ENCODE measurements at places on chromosomes 11 and 22.

DNA sequence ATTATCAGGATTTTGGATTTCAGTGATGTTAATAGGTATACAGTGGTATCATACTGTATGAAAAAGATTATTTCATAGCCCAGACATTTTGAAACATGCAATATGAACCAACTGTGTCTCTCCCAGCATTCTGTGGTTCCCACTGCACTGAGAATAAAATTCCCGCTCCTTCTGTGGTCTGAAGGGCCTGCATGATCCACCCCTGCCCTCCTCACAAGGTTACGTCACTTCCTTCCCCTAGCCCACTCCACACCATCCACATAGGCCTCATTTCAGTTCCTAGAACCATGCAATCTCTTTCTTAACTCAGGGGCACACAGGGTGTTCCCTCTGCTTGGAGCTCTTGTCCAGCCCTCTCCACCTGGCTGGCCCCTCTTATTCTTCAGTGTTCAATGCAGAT, 103.1 kb downstream of the TSPAN18 start:
- DNase-seq: no peak

GRCh38 chr11:45659031-45659817, 6.2 kb downstream of the CHST1 start:
- DNase-seq: no peak

- DNase-seq: no peak
These were observed 353.5 kb upstream of the B3GAT1 start for GRCh38 chr11:134765565-134765964.

GRCh38 chr11:93532806-93533205, 10.4 kb downstream of the SMCO4 start:
- DNase-seq: no peak

GRCh38 chr11:2553886-2554285, 109.1 kb downstream of the KCNQ1 start:
- DNase-seq: no peak

GRCh38 chr11:44885919-44886789, 64.5 kb downstream of the TP53I11 start:
- peak; percentile 34 for DNase-seq

GRCh38 chr11:10728154-10728553, 22.9 kb upstream of the CTR9 start:
- DNase-seq: no peak

DNA sequence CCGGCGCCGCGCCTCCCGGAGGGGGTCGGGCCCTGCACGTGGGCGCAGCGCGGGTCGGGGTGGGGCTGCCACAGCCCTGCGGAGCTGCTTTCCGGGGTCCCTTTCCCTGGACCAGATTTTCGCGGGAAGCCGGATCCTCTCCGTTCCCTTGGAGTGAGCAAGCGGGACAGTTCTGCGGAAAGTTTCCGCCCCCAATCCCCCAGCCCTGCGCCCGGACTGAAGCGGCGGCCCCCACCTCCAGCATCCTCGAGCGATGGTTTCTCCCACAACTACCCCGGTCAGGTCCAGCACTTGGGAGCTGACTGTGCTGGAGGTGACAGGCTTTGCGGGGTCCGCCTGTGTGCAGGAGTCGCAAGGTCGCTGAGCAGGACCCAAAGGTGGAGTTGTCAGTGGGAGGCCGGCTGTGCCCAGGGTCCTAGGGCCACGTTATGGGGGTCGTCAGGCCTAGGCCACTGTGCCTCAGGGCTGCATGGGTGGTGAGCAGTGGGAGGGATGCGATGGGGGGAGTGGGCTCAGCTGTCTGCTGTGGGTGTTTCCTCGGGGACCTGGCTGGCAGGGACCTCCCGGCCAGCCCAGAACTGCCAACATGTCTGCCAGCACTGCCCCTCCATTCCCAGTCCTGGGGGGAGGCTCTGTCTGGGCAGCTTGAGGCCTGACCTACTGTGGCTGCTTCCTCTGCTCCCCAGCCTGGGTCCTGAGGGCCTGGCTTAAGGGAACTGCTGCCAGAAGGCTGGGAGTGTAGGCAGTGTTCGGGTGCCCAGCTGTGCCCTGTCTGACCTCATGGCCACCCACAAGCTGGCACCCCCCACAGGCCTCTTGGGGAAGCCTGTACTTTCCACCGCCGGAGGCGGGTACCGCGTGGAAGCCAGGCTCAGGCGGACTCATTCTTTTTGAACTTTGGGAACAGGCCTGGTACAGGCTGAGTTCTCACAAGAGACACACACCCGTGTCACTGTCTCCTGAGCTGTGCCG, 726 bp downstream of the ST3GAL4 start:
- no peak for DNase-seq

- no peak for DNase-seq
These were observed 4.6 kb downstream of the MRGPRX2 start for GRCh38 chr11:19055905-19056304.

DNA sequence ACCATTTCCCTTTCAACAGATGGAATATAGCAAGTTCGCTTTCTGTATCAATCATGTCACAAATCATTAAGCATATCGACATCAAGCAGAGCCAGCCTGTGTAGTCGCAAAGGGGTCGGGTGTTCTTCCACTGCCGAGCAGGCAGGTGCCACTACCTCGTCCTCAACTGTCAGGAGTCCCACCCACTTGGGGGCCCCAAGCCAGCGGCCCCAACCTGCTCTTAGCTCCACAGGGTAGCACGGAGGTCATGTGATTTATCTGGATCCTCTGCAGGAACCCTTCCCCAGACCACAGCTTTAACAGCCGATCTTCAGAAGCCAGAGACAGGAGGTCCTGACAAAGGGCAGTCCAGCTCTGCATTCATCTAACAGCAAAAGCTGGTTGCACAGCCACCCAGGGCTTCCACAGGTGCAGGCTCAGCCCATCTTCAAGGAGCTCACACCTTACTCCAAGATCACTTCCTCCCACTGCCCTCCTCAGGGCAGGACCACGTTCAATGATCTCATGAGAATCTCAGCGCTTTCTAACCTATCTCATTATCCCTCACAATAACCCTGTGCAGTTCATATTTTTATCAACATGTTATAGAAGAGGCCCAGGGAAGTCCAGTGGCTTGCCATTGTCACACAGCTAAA, 110.2 kb downstream of the TRIM29 start:
- DNase-seq: no peak

- DNase-seq: no peak
These were observed 123.3 kb upstream of the CCDC90B start for GRCh38 chr11:83409476-83409875.

DNA sequence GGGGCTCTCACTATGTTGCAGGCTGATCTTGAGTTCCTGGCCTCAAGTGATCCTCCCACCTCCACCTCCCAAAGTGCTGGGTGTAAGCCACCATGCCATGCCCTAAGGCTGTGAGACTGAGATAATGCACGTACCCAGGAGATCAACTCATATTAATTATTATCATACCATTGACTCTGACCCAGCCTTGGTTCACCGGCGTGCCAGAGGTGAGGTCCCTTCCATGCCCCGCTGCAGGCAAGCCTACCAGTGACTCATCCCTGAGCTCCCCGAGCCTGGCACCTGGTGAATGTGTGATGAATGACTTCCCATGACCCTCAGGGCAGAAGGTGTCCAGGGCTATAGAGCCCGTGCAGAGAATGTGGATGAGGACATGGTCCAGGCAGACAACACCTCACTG, 12.1 kb downstream of the GAL3ST1 start:
- no peak for DNase-seq

DNA sequence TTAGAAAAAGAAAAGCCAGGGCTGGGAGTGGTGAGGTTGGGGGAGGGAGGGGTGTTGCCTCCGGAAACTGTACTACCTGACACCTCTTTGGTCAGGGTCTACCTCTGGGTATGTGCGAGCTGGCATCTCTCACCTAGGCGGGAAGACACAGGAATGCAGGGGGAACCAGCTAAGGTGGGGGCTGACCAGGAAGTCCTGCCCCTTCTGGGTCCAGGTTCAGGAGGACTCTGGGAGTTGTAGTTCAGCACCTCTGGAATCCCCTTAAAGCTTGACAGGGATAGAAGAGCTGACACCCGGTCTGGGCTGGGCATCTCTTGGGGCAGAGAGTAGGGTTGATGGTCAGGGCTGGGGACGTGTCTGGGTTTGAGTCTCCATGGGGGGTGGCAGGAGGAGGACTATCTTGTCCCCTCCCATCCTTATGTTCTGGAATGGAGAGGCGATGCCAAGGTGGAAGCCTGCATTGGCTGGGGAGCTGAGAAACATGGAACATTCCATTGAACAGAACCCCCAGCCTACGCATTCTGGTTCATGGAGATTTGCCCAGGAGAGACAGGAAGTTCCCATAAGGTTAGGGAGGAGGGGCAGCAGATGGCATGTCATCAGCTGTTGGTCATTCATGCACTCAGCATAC, 2.1 kb upstream of the KIAA1671 start:
- DNase-seq: peak; percentile 26

GRCh38 chr11:32297611-32298011, 137.7 kb downstream of the WT1 start:
- no peak for DNase-seq

DNA sequence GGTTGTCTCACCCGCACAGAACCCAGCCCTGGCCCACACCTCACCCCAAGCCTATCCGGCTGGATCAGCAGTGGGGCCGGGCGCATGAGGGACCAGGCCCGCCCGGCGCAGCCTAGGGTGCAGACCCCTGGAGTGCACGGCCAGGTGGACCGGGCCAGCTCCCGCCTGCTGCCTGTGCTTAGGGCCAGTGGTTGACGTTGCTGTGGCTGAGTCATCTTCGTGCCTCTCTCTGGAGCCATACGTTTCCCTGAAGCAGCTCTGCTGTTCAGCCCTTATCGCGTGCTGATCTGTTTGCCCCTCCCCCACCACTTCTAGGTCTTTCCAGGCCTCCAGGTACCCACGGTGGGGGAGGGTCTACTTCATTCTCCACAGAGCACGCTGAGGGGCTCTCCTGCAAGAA, 39.5 kb downstream of the CDKN1C start:
- no peak for DNase-seq

DNA sequence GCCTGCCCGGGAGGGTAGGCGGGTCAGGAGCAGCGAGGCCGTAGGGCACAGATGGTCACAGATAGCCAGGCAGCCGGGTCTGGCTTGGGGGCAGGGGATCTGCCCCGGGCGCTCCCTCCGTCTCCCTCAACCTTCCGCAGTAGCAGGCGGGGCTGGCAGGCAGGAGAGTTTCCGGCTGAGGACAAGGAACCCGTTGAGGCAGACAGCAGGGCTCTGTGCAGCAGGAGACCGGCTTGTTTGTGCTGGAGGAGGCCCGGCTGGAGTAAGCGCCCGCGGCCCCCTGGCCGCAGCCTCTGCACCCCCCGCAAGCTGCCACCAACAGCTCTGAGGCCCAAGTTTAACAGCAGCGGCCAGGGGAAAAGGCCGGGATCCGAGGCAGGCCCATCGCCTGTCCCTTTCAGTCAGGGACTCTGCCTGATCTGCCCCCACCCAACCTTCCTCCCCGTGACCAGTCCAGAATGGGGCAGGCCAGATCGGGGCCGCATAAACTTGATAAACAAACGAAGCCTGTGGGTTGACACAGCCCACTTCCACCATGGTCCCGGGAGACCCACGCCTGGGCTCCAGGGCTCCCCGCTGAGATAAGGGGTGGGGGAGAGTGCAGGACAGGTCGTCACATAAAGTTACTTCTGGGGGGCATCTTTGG, 13.6 kb downstream of the SCARF2 start:
- no peak for DNase-seq

- no peak for DNase-seq
These were observed 28.1 kb downstream of the CYB5R2 start for GRCh38 chr11:7645206-7645605.

GRCh38 chr22:28900379-28900925, 17.1 kb downstream of the ZNRF3 start:
- DNase-seq: no peak

- DNase-seq: no peak
These were observed 421.8 kb downstream of the NTM start for GRCh38 chr11:131792243-131792642.

DNA sequence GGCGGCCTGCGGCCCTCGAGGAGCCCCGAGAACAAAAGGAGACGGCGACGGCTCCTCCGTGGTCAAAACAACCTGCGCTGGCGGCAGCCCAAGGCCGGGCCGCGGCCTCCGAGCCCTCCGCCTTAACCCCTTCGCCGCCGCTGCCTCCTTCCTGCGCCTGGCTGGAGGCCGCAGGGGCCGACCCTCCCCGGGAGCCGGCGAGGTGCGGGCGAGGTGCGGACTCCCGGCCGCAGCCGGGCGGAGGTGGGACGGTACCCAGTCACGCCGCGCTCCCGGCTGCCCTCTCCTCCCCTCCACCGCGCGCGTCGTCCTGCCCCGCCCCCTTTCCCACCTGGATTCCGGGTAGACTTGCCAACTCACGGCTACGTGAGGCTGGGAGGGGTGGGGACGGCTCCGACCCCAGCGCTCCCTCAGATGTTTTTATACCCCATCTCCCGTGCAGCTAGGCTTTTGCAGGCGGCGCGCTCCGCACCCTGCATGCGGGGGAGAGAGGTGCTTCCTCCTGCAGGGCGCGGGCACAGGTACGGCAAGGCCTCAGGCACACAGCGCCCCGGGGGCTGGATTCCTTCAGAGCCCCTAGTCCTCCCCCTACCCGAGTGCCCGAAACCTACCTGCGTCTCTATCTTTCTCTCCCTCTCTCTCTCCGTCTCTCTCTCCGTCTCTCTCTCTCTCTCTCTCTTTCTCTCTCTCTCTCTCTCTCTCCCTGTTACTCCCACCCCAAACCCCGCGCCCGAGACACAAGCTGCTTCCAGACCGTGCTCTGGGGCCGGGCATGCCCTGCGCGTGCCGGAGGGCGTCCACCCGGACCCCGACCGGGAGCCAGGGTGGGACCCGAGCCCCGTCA, 2.0 kb downstream of the PDGFB start:
- peak; percentile 61 for DNase-seq

- no peak for DNase-seq
These were observed 193.6 kb upstream of the DDI1 start for GRCh38 chr11:103842795-103843194.

DNA sequence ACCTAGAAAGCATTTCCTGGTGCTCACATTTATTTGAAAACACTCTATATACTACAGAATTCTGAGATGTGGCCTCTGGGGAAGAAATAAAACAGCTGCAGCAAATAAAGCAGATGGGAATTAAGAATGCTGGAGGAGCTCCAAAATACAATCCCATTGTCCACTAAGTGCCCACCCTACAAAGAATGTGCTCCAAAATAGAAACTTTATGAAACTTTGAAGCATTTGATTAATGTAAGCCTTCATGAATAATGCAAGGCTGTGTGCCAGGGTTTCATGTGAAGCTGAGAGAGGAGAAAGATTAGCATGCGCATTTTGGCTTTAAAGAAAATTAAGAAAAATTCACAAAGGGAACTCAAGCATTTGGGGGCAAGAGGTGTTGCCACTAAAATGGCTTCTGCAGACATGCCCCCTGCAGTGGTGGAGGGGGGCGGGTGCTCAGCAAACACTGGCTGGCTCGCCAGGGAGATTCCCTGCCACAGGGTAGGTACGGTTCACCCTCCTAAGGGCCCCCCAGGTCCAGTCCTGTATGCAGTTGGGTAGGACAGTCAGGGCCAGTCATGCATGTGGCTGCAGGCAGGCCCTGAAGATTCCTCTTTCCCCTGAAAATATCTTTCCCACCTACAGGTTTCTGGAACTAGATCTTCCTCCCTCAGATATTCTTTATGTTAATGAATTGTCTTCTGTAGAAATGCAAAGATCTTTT, 46.6 kb upstream of the RCN1 start:
- DNase-seq: no peak

Data from nephron progenitor cell (in vitro differentiated cells).